ENCODE measurements at places on chromosomes 1 and 21.

DNA sequence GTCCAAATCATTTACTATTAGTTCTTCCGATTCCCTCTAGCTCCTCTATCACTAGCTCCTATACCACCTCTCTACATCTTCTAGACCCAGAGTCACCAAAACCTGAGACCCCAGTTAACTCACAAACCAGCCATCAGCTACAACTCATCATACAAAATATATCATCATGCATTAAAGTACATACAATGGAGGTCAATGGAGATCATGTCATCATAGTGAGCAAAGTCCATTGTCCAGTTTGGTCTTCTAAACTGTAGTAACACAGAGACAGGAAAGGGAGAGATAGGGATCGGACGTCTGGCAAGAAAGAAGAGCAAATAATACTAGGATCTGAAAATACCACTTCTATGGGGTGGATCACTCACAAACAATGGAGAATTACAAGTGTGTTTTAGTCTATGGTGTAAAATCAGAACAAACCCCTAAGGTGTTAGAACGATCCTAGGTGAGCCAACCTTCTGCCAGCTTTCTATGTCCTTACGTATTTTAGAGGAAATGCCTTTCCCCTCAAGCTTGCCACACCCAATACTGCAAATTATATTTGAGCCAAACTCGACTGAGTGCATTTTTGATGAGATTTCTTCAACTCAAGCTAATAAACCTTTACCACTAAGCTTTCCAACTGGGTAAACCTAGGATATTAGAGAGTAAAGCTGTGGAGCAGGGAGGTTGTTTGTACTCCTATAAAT, 3.9 kb downstream of the ADIPOR1 start:
- no peak for DNase-seq

DNA sequence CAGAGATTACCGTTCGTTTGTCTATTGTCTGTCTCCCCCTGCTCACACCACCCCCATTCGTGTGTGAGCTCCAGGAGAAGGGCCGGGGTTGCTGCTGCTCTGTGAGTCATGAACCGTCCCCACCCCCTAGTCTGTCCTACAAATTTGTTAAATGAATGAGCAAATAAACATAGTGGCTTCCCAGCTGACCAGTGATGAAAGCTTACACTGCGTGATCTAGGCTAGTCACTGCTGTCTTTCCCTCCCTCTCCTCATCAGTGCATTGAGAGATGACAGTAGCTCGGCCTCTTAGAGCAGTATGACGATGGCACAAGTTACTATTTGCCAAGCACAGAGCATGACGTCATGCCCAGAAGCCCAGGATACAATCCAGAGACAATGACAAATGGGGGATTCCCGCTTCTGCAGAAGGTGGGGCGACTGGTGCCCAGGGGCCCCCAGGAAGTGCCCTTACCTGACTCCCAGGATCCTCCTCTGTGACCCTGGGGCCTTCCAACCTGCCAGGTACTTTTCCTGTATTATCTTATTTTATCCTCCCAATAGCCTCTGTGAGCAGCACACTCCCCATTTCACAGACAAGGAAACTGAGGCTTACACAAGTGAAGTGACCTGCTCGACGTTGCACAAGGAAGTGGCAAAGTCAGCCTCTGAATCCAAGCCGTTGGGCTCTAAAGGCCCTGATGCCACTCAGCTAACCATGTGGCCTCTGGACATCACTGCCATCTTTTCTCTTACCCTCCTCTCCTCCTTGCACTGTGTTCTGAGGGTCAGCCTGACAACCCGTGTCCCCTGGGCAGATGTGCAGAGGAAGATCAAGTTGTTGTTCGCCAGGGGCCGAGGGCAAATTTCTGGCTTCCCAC, 8.6 kb upstream of the EPHA2 start:
- no peak for DNase-seq

DNA sequence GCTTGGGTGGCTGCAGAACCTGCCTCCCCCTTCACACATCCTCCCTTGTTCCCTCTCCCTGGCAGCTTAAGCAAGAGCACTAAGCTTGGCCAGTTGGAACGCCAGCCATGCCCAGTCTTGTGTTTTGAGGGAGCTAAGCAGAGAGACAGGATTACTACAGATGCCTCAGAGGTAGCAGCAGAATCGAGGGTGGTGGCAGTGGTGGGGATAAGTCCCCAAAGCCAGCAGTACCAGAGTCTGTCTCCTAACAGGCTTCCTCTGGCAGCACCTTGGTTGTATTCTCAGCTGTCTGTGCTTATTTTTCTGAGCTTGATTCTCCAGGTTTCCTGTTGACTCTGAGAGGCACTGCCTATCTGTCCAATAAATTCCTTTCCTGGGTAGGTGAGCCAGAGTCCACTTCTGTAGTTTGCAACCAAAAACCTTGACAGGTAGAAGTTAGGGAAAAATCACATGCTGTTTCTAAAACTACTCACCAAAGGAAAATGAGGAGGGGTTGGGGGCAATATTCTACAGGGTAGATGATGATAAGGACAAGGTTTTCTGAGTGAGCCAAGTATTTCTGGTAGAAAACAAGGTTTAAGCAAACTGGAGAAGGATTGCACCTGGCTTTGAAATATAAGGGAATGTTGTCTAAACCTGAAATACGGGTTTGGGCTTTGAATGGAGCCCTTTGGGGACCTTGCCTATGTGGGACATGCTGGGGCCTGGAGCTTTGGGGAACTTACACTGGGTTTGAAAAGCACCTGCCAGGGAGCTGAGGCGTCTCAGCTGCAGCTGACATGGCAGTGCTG, 100.8 kb downstream of the PBX1 start:
- DNase-seq = no peak

GRCh38 chr21:45152265-45152746, 77.9 kb downstream of the ADARB1 start:
- no peak for DNase-seq

DNA sequence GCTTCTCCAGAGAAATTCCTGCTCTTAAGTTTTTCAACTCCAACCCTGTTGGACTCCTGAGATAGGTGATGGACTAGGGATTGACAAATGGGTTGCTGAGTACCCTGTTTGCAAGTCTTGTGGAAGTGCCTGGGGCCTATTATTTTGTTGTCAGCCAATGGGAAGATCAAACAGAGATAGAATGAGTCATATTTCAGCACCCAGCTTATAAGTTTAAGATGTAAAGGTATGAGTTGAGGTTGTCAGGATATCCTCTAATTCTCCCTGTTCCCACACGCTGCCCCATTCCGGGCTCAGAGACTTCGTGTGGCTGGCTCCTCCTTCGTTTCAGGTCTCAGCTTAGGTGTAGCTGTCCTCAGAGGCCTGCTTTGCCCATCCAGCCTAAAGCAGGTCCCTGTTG, 91.8 kb downstream of the CENPF start:
- no peak for DNase-seq

DNA sequence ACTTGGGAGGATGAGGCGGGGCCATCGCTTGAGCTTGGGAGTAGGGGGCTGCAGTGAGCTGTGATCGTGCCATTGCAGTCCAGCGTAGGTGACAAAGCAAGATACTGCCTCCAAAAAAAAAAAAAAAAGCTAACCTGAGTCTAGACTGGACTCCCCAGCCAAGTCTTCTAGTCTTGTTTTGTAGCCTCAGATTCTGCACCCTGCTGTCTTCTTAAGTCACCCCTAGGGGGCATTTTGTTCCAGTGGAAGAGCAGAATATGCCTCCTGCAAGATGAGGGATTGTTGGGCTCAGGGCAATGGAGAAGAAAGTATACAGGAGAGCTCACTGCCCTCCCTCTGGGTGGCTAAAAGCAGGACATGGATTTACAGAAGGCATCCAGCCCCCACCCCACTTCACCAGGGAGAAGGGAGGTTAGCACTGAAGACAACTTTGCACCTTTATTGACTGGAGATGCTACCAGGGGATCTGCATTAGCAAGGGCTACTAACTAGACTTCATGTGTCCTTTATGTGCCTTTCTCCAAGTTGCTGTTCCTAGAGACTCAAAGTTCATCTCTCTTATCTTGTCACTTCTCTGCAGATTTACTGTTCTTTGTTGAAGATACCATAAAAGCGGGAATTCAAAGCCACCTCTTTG, 15.3 kb upstream of the RNF187 start:
- DNase-seq = no peak

GRCh38 chr1:62406576-62406975, 30.3 kb upstream of the USP1 start:
- DNase-seq = no peak

GRCh38 chr21:44421901-44422840, 33.1 kb upstream of the LRRC3 start:
- DNase-seq = no peak

GRCh38 chr1:160795951-160796383, at the start of gene LY9:
Gene LY9 (plus strand): TSS chr1:160796174. CDS start chr1:160796188, 14 bp downstream.
- DNase-seq = no peak

- DNase-seq = no peak
Measured at GRCh38 chr1:155184835-155185782, 11.5 kb downstream of the TRIM46 start.
